ENCODE measurements at places on chromosomes 1 and 21.

DNA sequence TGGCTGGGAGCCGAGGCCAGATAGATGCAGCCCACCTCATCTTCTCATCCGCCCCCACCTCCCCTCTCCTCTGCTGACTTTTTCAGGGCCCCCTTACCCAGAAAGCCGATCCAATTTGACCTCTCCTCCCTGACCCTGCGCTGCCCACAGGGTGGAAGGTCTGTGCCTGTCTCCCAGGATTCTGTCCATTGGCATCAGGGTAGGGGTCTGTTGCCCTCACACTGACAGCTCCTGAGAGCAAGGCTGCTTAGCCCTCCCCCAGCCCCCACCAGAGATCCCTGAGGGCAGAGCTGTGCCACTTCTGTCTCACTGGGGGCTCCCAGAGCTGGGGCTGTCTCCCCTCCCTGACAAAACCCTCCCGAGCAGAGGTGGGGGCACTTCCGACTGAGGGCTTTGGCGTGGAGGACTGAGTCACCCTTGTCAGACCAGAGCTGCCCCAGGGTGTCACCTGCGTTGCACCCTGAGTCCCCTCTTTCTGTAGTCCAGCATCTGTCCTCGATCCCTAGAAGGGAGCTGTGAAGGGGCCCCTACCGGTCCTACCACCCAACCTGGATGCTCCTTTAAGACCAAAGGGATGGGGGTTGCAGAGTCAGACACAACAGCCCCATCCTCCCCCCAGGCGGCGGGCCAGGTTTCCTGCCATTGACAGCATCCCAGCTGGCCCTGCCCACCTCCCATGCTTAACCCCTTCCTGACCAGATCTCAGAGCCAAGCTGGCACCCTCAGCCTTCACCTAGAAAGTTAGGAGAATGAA is 2.4 kb upstream of the FAM110D start:
- no peak for DNase-seq

GRCh38 chr1:55726994-55727393 is 511.8 kb upstream of the USP24 start:
- no peak for DNase-seq

DNA sequence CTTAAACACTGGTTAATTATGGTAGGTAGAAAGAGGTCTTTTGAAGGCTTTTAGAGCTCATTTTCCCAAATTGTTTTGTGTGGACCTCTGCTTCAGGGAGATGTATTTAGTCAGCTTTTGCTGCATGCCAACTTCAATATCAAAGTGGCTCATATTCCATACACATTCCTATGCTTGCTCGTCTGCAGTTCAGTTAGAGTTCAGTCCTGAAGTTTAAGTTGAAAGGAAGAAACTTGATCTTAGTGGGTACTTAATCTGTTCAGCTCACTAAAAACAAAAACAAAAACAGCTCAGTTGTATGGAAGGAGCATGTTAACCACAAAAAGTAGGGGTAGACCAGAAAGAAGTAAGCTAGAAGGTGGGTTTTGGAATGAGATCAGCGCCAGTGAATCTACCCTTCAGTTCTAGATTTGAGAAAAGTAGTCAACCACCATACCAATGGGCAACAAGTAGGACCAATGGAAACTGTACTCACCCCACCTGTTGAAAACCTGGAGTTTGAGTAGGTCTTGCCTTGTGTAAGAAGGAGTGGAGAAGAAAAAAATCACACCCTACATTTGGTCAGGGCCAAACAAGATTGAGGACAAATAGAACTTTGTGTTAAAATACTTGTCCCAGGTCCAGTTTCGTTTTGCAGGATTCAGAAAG is 58.0 kb downstream of the LEPR start:
- DNase-seq = no peak

DNA sequence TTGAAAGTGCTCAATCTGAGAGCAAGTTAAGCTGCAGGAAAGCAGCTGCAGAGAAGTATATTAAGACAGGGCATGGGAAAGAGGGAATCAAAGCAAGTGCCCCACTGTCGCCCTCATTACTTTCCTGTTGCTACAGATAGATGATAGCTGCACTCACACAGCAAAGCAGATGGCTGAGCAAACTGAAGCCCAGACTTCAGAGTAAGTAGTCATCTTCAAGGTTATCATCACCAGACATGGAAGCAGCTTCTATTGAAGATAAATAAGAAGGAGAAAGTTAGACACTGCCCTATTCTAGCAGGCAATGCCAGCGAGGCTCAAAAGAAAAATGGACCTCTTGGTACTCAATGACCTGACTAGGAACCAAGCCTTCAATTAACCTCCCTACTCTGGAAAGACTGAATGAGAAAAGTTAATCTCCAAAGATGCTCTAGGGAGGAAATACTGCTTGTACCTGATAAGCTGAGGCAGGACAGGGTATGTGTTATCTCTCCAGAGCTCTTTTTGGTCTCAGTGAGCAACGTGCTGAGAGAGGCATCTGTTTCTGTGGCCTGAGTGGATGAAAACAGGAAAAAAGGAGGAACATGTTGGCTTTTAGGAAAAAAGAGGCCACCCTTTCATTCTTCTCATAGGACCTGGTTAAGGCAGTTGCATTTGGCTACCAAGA is 11.1 kb upstream of the MRPL9 start:
- DNase-seq = no peak

- no peak for DNase-seq
Measured at GRCh38 chr1:208118841-208119606, 125.2 kb downstream of the PLXNA2 start.

DNA sequence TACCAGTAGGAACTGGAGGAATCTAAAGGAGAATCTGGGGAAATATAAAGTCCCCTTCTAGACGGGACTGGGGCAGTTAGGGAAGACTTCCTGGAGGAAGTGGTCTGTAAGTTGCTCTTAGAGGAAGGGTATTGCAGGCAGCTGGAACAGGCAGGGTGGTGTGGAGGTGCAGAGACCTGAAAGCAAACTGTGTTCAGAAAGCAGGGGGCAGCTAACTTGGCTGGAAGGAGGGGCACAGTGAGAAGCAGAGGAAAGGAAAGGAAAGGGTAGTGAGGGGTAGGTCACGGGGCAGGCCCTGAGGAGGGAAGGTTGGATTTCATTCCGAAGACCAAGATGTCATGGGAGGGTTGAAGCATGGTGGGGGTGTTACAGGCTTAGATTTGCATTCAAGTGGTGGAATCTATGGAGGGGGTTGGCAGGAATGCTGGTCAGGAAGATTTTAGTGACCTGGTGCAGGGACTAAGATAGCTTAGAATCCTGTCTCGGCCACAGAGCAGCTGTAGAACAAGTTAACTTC is 240.7 kb downstream of the FOXD2 start:
- DNase-seq = no peak

DNA sequence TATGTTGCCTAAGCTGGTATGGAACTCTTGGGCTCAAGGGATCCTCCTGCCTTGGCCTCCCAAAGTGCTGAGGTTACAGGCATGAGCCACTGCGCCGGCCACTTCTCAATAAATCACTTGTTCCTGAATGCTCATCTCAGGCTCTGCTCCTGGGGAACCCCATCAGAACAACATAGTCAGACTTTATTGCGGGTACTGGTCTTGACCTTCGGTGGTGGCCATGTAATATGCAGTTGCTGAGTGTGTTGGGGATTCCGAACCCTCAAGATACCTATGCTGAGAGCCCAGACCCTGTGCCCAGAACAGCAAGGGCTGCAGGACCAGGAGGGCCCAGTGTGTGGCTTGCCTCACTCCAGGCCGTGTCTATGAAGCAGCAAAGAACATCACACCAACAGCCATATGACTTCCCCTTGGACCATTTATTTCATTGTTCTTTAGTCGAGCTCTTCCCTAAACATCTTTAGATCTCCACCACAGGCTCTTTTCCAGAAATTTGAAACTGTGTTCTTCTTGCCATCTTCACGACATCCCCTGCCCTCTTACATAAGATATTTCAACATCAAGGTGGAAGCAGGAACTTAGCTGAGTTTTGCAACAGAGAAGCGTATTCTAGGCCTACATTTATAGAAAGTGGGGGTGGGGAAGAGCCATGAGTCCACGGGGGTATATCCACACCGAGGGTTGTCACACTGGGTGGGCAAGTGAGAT is 12.7 kb upstream of the SDHB start:
- no peak for DNase-seq

- DNase-seq = peak; percentile 87
Measured at GRCh38 chr1:41371630-41372599, 10.7 kb downstream of the FOXO6 start.

- DNase-seq = peak; percentile 83
Measured at GRCh38 chr1:182149411-182149965, 88.0 kb upstream of the ZNF648 start.

- no peak for DNase-seq
Measured at GRCh38 chr1:62228136-62228882, 33.7 kb downstream of the L1TD1 start.

GRCh38 chr1:17207966-17208418 is 3.1 kb downstream of the PADI1 start:
- no peak for DNase-seq

DNA sequence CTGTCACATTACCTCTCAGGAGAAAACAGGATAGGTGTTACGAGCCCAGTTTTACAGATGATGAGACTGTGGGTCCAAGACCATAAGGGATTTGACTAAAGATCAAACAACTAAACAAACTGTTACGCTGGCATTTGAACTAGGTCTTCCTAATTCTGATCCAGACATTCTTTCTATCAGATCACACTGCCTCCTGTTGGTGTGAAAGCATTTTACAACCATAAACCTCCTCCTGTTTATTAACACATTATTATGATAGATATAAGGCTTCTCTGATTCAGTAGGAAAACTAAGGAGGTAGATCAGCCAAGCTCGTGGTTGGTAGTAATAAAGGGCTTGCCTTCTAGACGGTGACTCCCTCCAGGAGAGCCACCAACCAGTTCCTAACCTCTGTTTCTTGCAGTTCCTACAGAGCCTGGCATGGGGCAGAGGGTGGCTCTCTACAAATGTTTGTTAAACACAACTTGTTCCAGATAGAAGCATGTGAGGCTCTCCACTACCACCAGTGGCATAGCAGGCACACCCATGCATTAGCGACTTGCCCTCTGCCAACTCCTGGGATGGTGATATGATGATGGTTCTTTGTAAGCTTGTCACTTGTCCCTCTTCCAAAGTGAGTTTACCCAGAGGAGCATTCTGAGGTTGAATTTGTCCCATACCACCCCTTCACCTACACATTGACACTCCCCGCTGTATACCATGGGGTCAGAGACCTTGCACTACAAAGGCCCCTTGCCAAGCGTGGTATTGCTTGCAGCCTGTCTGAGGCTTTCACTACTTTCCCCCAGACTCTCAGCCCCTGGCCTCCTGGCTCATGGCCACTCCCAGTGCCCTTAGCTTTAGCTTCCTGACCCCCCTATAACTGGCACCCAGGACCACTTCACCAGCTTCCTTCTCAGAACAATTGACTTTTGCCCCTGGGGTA is 96.4 kb upstream of the HOOK1 start:
- no peak for DNase-seq

DNA sequence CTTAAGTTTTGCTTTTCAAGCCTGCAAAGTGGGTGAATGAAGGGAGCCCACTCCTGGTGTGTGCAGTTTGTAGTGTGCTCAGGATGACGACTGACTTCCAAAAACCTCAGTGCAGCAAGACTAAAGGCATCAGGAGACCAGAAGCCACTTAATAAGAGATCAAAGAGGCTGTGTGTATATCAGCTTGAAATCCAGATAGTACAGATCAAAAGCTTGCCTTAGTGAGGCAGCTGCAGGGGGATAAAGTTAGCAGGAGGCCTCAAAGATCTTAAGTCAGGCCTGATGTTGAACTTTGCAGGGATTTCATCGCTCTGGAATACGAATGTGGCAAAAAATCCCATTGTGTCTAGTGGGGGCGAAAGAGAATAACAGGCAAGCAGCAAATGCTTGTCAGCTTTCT is 99.8 kb downstream of the PATJ start:
- DNase-seq = no peak

- no peak for DNase-seq
Measured at GRCh38 chr1:25128121-25128621, 104.1 kb downstream of the SYF2 start.

GRCh38 chr1:30909365-30910068 is 959 bp upstream of the SDC3 start:
- no peak for DNase-seq

DNA sequence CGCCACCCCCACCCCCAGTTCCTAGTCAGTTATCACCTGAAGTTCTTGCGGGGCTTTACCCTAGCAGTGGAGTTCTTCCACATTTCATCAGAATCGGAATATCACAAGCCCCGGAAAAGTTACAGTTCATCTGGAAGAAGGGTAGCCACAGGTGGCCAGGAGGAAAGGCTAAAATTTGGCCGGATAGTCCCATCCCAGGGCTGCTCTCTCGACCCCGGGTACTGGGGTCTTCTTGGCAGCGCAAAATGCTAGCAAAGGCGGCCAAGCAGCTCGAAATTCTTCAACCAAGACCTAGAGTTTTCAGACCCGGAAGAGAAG is 7.9 kb downstream of the HLX start:
- no peak for DNase-seq

GRCh38 chr1:84353695-84354094 is 44.6 kb upstream of the DNASE2B start:
- no peak for DNase-seq

DNA sequence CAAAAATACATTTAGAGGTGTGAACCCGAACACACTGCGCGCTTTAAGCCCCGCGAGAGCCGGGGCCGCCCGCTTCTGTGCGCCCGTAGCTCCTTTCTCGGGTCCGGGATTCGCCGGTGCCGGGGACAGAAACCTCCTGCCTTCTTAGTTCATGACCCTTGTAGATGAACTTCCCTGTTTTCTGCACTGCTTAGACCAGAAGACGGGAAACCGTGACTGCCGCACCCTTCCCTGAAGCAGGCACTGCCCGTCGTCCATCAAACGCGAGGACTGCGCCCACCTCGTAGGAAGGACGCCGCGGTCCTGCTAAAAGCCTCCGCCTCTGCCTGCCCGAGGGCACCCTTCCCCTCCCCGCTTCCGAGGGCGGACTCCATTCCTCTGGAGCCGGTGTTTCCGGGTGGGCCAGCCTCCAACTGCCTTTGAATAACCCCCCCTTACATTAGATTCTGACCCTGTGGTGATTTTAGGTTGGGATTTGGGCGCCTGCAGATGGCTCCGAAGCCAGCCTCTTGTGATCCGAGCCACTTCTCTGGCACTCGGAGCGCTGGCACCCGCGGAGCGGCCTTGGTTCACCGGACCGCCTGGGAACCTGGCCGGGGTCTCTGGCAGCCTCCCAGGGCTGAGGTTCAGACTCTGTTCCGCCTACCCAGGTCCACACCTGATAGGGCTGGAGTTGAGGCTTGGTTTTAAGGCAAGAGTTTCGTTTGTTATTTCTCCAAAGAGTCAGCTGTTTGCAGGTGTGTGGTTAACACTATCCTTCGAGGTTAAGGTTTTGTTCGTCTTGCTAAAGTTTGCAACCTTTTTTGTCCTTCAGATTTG is 1.2 kb upstream of the PTTG1IP start:
- DNase-seq = peak; percentile 38

GRCh38 chr1:234186037-234186688 is 187.1 kb upstream of the COA6 start:
- DNase-seq = no peak

Data from Ammon's horn (tissue), 1 donor.